ENCODE measurements at places on chromosomes 7 and 10.

DNA sequence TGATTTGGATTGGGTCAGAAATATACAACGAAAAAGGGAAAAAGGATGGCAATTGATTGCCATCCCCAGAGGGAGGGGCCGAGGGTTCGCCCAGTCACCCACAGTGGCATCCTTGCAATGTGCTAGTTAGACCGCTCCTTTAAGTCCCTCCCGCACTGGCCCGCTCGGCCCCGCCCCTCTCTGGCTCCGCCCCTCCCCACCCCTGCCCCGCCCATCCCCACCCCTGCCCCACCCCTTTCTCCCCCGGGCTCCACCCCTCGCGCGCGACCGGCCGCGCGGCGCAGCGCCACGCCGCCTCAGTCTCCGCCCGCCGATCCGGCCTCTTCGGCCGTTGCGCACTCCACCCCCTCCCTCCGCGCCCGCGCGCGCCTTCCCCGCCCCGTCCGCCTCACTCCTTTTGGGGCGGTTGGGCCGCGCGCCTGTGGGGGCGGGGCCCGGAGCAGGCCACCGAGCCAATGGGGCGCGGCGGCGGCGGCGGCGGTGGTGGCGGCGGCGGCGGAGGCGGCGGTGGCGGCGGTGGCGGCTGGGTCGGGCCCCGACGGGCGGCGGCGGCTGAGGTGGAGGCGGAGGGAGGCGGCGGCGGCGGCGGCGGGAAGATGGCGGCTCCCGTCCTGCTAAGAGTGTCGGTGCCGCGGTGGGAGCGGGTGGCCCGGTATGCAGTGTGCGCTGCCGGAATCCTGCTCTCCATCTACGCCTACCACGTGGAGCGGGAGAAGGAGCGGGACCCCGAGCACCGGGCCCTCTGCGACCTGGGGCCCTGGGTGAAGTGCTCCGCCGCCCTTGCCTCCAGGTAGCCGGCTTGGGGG lies at the start of gene VKORC1L1:
Gene VKORC1L1 (plus strand): TSS at position 299 of the 806 bp plus-strand sequence. CDS start 298 bp downstream, at position 597.
- DNase-seq: peak; percentile 98

- DNase-seq: no peak
Observed at GRCh38 chr7:18393465-18394118, 102.0 kb upstream of the HDAC9 start.

- DNase-seq: no peak
Observed at GRCh38 chr7:69597278-69598076, 798 bp upstream of the AUTS2 start.

DNA sequence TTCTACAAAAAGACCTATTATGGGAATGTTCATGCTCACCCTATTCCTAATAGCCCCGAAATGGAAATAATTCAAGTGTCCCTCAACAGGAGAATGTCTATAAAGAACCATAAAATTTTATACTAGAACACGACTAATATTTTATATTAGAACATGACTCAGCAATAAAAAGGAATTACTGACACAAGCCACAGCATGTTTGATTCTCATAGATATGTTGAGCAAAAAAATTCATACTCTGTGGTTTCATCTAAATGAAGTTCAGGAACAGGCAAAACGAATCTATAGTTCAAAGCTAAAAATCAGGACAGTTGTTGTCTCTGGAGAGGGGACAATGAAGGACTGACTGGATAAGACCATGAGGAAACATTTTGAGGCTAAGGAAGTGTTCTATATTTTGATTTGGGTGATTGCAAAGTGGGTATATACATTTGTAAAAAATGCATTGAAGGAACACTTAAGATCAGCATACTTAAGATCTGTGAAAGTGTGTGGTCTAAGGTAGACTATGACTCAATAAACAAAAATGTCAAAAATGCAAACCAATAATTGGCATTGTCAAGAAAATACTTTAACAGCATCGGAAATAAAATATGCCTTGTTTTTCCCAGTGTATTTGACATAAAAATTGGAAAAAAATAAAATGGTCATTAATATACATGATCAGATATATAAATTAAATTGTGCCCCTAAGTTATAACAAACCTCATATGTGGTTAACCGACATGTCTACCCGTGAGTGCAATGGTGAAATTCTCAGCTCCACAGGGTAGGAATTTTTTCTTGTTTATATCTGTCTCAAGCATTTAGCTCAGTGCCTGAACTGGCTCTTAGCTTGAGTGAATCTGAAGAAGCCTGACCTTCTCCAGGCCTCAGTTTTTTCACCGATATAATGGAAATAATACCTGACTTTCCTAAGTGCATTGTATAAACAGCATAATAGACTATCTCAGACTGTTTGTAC lies 124.9 kb upstream of the CTTNBP2 start:
- no peak for DNase-seq

GRCh38 chr10:32112055-32112454 lies 55.8 kb upstream of the KIF5B start:
- DNase-seq: no peak

- DNase-seq: no peak
Observed at GRCh38 chr10:131032329-131033165, 279.0 kb downstream of the TCERG1L start.

GRCh38 chr10:116098411-116099022 lies 174.5 kb downstream of the GFRA1 start:
- no peak for DNase-seq

DNA sequence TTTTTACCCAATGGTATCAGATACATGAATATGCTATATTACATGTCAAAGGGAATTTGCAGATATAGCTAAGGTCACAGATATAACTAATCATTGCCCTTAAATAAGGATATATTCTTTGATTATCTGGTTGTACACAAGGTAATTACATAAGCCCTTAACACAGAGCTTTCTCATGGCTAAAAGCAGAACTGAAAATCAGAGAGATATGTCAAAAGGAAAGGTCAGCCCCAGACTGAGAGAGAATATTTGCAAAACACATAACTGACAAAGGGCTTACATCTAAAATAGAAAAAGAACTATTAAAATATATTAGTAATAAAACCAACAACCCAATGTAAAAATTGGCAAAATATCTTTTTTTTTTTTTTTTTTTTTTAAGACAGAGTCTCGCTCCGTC lies 1029.5 kb upstream of the LRRN3 start:
- no peak for DNase-seq

GRCh38 chr7:35185908-35186731 lies 67.8 kb downstream of the TBX20 start:
- DNase-seq: no peak

- DNase-seq: peak; percentile 84
Observed at GRCh38 chr10:114541081-114541796, 116.8 kb downstream of the ABLIM1 start.

DNA sequence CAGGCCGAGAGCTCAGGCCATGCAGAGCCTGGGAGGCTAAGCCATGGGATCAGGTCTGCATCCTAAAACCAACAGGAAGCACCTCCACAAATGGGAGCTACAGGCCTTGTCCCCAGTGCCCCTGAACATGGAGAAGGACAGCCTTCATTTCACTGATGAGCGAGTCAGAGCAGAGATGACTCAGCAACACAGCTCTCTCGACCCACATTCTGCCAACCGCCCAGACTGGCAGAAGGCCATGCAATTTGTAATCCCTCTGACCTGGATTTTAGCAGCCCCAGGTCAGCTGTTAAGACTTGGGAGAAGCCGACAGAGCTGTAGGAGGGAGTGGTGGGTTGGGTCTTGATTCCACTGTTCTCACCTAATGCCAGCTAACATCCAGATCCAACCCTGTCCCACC lies 25.5 kb downstream of the VOPP1 start:
- DNase-seq: peak; percentile 80

- no peak for DNase-seq
Observed at GRCh38 chr10:62186999-62187675, 81.5 kb downstream of the RTKN2 start.

- DNase-seq: no peak
Observed at GRCh38 chr7:143992670-143993069, 7.5 kb upstream of the OR6B1 start.

- DNase-seq: no peak
Observed at GRCh38 chr7:2172311-2173188, 60.2 kb downstream of the MAD1L1 start.

DNA sequence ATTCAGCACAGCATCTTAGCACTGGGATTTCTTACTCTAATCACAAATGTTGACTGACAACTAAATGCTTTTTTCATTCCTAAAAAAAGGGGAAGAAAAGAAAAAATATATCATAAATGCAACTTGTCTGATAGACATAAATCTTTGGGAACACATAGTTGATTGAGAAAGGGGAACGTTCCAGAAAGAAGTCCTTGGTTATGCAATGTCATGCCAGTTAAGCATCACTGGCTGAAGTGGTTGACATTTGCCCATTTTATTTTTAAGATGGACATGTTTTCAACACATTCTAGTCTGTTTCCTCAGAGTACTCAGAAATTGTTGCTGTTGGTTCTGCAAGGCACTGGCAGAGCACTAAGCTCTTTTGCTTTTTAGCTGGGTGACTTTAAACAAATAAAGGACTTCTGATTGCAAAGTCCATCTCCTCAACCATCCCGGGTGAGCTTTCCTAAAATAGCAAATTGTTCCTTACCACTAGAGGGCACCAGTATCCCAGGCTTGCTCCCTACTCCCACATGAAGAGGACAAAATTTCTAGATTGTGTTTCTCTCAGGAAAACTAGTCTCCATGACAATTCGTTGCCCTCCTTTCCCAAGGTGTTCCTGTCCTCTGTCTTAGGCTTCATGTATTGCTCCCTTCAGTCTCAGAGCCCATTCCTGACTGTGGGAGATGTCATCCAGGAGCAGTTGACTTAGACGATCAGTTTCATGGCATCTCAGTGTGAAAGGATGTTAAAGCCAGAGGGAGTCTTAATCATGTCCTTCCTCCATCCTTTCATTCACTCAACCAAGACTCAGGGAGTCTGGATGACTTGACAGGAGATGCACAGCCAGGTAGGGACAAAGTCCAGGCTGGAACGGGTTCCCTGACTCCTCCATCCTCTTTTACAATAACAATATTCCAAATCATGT lies 23.9 kb downstream of the OPALIN start:
- no peak for DNase-seq

- no peak for DNase-seq
Observed at GRCh38 chr7:55493408-55493807, 78.9 kb downstream of the VOPP1 start.

DNA sequence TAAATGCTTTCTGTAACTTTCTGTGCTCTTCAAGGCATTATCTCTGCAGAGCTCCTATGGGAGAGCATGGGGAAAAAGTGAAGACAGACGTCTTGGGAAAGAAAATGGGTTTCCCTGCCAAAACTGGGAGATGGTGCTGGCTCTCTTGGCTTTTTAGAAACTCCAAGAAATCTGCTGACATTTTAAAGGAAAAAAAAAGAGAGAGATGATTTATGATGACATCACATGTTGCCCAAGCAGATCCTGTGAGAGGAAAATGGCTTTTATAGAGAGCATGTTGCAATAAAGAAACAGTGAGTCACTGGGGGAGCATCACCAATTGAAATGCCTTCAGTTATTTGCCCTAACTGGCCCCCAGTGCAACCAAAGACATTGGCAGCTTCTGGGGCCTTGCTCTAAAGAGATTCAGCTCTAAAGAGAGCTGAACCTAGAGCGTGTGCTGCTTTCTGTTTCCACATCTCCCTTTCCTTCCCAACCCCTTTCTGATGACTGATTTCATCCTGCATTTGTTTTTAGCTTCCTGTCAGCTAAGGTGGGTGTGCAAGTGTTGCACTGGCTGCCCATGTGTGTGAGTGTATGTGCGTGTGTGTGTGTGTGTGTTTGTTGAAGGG lies 37.7 kb downstream of the LRMDA start:
- no peak for DNase-seq

DNA sequence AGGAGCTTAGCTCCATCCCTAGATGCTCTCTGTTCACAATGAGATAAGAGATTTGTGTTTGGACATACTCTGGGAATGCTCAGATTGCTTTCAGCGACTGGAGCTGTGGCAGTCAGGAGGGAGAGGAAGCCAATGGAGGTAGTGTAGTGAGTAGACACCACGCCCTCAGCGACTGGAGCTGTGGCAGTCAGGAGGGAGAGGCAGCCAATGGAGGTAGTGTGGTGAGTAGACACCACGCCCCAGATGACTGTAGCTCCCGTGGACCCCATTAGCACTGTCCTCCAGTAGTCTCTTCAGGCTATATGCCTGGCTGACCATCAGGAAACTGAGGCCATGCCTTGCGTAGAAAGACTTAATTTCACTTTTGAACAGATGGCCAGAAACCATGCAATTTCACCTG lies 1033.8 kb downstream of the NRG3 start:
- no peak for DNase-seq

DNA sequence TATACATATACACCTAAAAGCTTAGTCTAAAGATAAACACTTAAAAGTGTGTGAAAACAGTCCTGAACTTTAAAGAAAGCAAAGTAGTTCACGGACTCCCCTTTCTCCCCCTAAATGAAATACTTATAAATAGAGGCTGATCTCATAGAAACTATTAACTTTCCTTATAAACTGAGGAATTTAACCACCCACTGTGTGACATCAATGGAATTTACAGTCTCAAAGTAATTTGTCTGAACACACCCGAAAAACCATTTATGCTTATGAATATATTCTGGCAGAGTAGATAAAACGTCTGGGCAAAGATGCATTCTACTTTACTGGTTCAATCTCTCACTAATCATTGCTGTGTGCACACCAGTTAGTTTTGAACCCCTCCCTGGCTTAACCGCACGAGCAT lies 181.8 kb upstream of the DGKB start:
- DNase-seq: no peak

GRCh38 chr7:137923380-137923779 lies 76.6 kb upstream of the DGKI start:
- no peak for DNase-seq

- DNase-seq: no peak
Observed at GRCh38 chr7:98334081-98334480, 52.6 kb downstream of the BRI3 start.

DNA sequence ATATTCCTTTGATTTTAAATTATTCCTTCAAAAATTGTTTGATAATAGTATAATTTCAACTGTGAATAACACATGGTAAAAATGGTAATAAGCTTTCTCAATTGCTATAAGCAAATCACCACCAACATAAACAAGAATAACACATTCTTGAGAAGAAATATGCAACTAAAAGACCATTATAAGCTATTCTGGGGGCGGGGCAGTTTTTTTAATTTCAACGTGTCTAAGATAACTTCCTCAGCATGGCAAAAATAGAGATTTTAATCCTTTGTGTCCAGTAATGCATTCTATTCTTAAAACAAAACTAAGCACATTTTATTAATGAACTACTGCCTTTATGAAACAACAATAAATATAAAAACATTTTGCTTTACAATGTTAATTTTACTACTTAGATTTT lies 1.5 kb downstream of the DNAJC12 start:
- no peak for DNase-seq

- no peak for DNase-seq
Observed at GRCh38 chr7:77753173-77753572, 45.1 kb downstream of the TMEM60 start.

DNA sequence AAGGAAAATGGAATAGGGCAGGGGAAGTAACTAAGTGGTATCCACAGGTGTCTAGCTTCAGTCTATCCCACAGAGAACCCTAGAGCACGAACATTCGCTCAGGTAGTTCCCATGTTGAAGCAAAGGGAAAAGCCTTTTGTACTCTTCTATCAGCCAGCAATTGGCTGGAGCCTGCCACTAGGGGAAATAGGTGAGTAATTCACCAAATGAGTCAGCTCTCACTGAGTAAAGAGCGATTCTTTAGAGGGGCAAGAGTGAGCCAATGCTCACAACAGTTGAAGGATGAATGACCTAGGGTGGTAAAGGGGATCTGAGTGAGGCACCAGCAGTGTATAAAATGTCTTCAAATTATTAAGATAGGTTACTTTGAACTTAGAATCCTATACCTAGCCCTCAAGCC lies 94.1 kb upstream of the ZNF800 start:
- no peak for DNase-seq

- no peak for DNase-seq
Observed at GRCh38 chr7:7214398-7215347, 32.3 kb downstream of the C1GALT1 start.
